Suprapubic skin (tissue), 4 donors: ENCODE measurements at places on chromosomes 5 and 9.
A peak's percentile ranks its signal among the peaks of the same experiment; 100 is the strongest.

- no peak for DNase-seq
Observed at GRCh38 chr5:93592883-93593282, 9.9 kb downstream of the NR2F1 start.

DNA sequence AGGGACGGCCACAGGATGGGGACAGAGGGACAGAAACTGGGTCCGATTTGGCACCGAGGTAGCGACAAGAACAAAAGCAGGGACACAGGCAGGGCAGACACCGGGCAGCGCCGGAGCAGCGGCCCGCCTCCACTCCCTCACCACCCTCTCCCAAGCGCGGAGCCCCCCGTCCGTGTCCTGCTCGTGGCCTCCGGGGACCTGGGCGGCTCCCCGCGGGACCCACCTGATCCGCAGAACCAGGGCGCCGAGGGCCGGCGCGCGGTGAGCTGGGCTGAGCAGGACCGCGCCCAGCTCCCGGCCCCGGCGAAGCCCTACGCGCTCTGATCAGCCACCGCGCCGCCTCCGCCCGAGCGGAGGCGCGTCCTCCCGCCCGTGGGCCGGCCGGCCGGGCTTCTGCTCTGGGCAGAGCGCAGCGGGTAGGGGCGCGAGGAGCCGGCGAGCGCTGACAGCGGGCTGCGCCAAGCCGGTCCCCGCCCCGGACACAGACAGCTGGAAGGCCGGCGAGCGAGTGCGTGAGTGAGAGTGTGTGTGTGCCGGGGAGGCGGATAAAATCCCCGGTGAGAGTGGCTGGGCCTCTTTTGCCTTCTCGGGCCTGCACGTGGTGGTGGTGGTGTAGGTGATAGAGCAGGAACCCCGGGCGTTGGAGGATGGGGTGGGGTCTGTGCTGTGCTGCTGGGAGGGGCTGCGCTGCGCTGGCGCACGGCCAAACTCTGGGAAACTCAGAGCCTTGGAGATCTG, at the start of gene GGTA1:
TSS of gene GGTA1 (minus strand) at position 418 of the 738 bp plus-strand sequence. CDS start 31,922 bp downstream, outside the sequence.
- peak; percentile 84 for DNase-seq

- DNase-seq = no peak
Observed at GRCh38 chr9:37511016-37512010, 25.6 kb downstream of the POLR1E start.

GRCh38 chr5:125181159-125181558, 434.7 kb upstream of the ZNF608 start:
- no peak for DNase-seq

GRCh38 chr5:56352808-56353590, 119.9 kb upstream of the ANKRD55 start:
- DNase-seq = no peak

DNA sequence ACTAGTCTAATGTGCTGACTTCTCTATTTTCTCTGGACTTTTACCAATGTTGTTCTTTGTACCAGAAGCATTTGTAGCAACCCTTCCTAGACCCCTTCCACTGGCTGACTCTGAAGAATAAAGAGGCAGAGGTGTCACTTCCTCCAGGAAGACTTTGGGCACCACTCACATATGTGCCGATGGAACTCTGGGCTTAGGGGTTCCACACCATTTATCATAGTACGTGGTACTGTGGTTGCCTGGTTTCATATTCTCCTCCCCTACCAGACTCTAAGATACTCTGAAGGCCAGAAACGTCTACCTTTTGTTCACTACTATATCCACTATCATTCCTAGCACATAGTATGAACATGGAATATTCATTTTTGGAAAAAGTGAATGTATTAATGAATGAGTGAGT, 88.0 kb downstream of the BNC2 start:
- no peak for DNase-seq

DNA sequence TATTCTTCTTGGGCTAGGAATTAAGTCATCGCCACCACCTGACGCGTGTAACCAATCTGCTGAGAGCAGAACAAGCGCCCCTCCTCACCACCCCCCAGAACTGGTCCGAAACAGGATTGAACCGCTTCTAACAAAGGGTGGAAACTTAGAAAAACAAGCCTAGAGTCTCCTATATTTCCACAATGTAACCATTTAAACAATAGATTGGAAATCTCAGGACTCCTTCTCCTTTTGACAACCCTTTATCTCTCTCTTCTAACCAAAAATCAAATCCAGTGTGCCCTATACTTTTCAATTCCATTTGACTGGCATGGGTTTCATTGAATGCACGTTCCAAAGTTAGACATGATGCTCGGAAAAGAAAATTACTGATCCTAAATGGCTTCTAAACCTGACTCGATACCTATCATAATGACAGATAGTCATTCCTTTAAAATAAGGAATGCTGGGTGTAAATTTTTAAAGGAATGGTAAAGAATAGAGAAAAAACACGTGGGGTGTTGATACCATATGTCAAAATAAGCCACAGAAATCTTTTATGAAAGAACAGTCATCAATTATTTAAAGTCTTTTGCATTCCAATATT, 1.2 kb downstream of the ARRDC3 start:
- peak; percentile 76 for DNase-seq

GRCh38 chr5:172594867-172595466, 46.1 kb upstream of the NEURL1B start:
- DNase-seq = no peak

- DNase-seq = no peak
Observed at GRCh38 chr5:168409591-168410458, 76.4 kb upstream of the RARS1 start.

DNA sequence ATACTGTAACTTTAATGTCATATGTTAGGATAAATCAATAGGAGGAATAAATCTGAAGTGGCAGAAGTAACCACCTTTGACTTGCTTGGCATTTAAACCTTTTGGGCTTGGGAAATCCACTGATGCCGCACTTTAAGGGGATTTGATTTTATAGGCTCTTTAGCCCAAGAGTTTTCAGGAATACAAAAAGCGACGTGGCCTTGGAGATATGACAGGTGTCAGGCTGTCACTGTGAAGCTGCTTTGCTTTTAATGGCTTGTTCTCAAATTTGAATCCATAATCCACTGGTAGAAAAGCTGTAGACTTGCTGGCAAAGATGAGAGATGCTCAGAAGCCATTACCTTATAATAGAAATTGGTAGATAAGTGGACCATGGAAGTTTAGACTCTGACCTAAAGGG, 71.6 kb downstream of the GABRG2 start:
- no peak for DNase-seq

DNA sequence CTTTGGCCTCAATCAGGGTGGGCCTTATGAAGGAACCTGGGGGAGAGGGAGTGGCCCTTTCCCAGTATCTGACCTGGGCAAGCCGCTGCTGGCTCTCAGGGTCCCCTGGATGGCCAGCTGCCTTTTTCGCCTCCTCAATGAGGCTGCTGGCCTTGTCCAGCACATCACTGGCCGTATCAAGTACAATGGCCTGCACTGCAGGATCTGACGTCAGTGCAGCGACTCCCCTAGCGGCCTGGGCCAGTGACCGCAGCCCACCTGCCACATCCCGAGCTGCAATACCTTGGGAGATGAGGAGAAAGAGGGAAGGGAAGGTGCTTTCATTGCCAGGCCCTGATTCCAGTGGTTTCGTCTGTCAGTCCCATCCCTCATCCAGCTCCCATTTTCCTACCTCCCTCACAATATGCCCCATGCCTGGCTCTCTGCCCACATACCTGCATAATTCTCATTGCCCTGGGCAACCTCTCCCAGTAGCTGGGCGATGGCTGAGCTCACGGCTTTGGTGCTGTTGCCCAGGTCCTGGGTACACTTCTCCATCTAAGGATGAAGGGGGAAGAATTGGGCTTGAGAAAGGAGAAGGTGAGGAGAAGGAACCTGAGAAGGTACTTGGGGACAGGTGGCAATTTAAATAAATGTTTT, 19.1 kb downstream of the TLN1 start:
- DNase-seq = no peak
